Activated naive CD4-positive, alpha-beta T cell treated with Interleukin-2 at 50 U/mL for 16 hours (primary cell): ENCODE measurements at places on chromosomes 1 and 21.

DNA sequence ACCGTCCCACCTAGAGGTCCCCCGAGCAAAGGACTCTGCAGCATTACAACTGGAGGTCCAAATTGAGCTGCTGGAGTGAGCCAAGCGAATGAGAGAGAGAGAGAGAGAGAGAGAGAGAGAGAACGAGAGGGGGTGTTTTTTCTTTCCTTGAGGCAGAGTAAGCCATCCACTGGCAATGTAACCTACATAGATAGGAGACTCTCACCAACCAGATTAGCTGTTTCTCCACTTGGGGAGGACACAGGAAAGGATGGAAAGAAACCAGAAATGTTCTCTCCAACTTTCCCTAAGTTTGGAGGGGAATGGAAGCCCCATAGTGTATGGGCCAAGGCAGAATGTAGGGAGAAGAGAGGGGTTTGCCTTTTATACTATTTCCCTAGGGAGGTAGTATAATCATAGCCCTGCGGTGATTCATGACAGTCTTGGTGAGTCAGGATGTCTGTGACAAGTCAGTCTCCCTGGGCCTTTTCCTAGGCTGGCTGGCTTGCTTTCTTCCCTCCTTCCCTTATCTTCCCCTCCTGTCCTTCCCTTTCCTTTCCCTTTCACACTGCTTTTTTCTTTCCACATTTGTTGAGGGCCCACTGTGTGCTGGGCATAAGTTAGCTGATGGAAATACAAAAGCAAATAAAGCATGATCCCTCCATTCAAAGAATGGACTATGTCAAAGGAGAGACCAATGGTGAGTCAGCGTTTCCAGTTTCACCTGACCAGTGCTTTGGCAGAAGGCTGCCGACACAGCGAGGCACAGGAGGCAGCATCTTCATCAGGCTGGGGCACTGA is 7.1 kb downstream of the FNDC7 start:
- no peak for DNase-seq

DNA sequence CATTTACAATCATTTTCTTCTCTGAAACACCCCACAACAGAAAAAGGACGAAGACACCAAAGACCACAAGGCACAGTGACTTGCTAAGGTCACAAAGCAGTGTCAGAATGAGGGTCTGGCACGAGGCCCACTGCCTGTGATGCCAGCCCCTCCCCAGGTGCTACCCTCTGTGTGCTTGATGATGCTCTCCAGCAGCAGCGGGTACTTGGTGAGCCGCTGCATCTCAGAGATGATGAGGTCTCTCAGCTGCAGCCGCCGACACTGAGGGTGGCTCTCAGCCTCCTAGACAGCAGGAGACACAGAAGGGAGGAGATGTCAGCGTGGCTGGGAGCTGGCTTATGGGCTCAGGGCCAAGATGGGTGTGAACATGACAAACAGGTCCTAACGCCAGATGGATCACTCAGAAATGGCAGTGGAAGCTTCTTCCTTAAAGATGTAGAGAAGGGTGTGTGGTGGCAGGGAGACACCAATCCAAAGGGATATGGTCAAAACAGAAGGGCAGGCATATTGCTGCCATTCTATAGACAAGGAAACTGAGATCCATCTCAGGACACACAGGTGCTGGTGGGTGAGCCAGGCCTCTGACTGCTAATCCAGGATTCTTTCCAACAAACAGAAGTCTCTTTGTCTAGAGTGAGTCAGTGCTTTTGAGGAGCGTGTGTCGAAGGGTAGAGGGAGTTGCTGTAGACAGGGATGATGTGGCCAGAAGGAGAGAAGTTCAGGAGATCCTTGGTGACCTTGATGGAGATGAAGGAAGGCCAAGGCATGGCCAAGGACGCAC is 25.6 kb downstream of the LRRC71 start:
- DNase-seq, result no peak

- DNase-seq, result peak; percentile 19
Measured at GRCh38 chr1:244730153-244730933, 77.4 kb downstream of the DESI2 start.

GRCh38 chr1:195434566-195435203 is 1173.6 kb downstream of the KCNT2 start:
- DNase-seq, result no peak

GRCh38 chr21:40605094-40605493 is 241.9 kb downstream of the DSCAM start:
- no peak for DNase-seq

- DNase-seq, result no peak
Measured at GRCh38 chr1:165116171-165116570, 240.3 kb downstream of the LMX1A start.

- no peak for DNase-seq
Measured at GRCh38 chr1:71630073-71630472, 549.2 kb upstream of the ZRANB2 start.

GRCh38 chr1:36471830-36472641 is 7.9 kb upstream of the MRPS15 start:
- DNase-seq, result no peak

- no peak for DNase-seq
Measured at GRCh38 chr1:209109001-209109785, 474.3 kb upstream of the CAMK1G start.

- no peak for DNase-seq
Measured at GRCh38 chr1:241423541-241424479, 66.8 kb upstream of the RGS7 start.

GRCh38 chr21:39220150-39220549 is 36.9 kb upstream of the PSMG1 start:
- DNase-seq, result no peak

DNA sequence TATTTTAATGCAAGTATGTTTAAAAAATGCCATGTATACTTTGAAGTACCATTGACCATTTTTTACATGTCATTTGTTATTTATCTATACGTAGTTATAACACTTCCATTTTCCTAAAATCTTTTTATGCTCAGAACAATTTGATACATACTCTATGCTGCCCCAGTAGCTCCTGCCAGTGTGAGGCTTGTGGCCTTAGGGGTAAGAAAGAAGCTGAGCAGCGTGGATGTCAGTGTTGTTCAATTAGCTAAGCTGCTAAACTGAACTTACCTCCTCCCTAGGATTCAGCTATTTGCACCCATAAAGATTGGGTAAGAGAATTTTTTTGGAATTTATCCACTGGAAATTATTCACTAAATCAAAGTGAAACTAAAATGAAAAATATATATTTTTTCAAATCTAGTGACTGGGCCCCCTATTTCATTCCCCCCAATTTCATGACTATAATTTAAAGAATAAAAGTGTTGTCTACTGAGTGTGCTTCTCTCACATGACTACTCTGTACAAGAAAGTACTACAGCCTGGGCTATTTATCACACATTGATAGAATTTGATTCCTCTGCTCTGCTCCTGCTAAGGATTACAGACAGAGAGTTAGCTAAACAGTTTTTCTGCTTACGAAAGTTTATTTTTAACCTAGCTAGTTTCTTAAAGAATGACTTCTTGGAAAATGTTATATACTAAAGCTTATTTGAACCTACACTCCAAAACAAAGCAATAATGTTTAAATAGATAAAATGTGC is 1030.3 kb upstream of the ADGRL4 start:
- no peak for DNase-seq

- DNase-seq, result no peak
Measured at GRCh38 chr1:65412256-65412983, 8.0 kb upstream of the LEPR start.

DNA sequence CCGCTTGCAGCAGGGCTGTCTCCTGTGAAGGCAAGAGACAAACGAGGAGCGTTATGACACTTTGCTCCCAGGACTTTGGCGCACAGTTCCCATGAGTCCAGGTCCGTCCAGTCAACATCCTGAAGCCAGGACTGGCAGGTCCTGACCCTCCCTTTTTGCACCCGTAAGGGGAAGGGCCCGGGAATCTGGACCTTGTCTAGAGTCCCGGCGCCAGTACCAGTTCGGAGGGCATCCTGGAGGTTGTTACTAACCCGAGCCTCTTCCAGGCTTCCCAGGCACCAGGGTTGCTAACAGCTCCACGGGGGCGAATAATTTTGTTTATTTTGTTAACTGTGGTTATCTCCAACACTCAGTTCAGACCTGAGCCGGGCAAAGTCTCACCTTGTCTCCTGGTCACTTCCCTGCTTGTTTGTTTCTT is 682 bp upstream of the RWDD3 start:
- DNase-seq, result no peak

- DNase-seq, result no peak
Measured at GRCh38 chr1:238264951-238265350, 374.2 kb upstream of the ZP4 start.

DNA sequence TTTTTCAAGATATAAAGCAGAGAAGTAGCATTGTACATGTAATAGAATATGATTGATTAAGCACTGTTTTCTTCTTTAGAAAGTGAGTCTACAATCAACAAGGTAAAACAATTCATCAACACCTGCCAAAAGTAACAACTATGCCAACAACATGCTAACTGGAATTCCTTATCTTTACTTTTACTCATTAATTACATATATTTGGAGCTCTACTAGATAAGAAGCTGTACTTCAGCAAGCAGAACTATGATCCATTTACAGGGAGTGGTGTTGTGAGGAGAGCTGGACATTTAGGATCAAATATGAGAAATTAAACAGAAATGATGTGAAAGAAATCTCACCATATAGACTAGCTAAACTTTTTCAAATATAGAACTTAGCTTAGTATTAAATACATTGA is 51.0 kb downstream of the RGS2 start:
- DNase-seq, result no peak

- DNase-seq, result no peak
Measured at GRCh38 chr21:44047996-44048560, 36.0 kb downstream of the TRAPPC10 start.

GRCh38 chr1:29687601-29688244 is 451.4 kb downstream of the PTPRU start:
- DNase-seq, result no peak

DNA sequence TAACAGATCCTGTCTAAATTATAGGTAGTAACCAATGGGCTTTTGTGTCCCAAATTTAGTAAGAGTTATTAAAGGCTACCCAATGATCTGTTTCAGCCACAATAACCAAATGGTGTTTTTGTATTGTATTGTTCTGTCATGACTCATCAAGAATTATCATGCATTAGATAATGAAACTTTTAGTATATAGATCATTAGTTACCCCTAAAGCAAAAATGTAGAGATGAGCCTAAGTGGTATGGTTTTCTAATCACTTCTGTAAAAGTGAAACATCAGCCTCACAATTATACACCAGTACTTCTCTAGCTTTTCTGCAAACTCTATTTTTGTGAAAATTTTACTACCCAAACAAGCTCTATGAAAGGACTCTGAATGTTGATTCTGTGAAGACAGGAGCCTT is 71.4 kb downstream of the LRRC7 start:
- no peak for DNase-seq

GRCh38 chr1:106921186-106921585 is 135.3 kb upstream of the PRMT6 start:
- no peak for DNase-seq

- no peak for DNase-seq
Measured at GRCh38 chr1:159291424-159291823, 10.7 kb upstream of the FCER1A start.

DNA sequence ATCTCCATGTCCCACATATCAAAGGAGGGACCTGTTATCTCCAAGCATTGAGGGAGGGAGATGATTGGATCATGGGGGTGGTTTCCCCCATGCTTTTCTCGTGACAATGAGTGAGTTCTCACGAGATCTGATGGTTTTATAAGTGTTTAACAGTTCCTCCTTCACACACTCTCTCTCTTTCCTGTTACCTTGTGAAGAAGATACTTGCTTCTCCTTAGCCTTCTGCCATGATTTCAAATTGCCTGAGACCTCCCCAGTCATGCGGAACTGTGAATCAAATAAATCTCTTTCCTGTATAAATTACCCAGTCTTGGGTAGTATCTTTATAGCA is 91.6 kb downstream of the DDAH1 start:
- DNase-seq, result no peak

DNA sequence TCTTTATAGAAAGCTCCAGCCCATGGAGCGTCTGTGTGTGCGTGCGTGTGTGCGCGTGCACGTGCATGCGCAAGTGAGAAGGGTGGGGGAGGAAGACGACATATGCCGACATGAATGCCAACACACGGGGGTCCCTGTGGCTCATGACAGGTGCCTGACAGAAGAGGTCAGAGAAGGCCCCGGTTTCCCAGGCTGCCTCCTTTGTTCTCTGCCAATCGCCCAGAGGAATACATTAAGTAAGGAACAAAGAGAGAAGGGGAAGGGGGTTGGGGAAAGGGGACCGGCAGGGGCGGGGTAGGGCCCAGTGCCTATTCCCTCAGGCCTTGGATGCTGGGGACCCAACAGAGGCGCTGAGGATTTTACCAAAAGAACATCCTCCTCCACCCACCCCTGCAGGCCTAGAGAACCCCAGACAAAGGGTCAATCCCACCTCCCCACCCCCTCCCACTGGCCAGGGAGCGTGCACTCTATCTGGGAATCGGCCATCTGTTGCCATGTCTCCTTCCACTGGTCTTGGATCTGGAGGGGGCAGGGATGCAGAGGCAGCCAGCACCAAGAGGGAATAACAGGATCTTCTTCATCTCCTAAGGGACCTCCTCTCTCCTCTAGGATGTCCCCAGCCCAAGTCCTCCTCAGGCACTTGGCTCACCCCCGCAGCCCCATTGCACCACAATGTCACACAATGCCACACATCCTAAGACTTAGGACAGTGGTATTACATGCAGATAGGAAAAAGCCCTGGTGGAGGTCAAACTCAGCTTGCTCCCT is 39.4 kb downstream of the PIK3C2B start:
- DNase-seq, result no peak

GRCh38 chr1:228891272-228892034 is 156.2 kb downstream of the RHOU start:
- DNase-seq, result no peak

GRCh38 chr1:156746406-156746727 is 5.1 kb downstream of the HDGF start:
- DNase-seq, result no peak

- DNase-seq, result no peak
Measured at GRCh38 chr1:200675588-200675852, 5.8 kb upstream of the DDX59 start.

DNA sequence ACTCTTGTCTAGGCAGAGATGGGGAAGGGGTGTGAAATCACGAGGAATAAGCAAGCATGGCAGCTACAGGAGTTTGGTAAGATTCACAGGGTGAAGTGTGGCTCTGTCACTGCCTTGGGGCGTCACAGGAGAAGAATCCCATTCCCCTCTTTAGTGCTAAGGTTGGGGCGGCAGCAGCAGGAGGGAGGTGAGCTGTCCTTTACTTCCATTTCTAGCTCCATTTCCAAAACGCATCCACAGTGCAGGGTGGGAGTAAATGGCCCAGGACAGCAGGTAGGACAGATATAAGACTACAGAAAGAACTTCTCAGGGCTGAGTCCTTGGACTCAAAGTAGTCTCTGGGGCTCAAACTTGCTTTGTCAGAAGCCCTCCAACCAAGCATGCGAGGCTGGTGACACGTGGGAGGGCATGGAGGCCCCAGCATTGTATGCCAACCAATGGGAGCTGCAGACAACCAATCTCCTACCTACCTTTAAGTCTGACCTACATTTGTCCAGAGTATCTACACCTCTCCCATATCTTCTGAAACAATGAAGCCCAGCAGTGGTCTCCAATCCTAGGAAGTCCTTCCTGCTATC is 8.5 kb downstream of the MEF2D start:
- no peak for DNase-seq

- DNase-seq, result no peak
Measured at GRCh38 chr1:75172556-75172955, 38.4 kb downstream of the LHX8 start.

- DNase-seq, result no peak
Measured at GRCh38 chr1:235073331-235073967, 55.2 kb downstream of the TOMM20 start.

GRCh38 chr1:162840250-162840839 is 20.6 kb downstream of the CCDC190 start:
- no peak for DNase-seq

- DNase-seq, result no peak
Measured at GRCh38 chr1:40058453-40059337, 18.2 kb downstream of the CAP1 start.

- peak; percentile 14 for DNase-seq
Measured at GRCh38 chr1:193799948-193800690, 613.7 kb upstream of the B3GALT2 start.
